ENCODE measurements at places on chromosomes 4 and X.
A peak's percentile ranks its signal among the peaks of the same experiment; 100 is the strongest.

DNA sequence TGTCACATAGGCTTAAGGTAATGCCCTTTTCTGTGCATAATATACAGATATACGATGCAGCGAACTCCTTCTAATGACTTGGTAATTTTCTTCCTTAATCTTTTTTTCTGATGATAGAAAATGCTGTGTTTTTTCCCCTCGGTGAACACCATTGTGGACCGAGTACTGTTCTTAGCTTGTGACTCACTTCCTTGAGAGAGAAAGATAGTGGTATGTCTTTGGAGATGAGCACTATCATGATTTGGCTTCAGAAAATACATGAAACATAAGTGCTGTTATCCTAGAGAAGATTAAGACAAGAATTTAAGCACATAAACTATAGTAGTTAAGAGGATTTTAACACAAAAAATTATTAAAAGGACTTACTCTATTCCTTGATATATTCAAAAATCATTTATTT lies 63.9 kb downstream of the RS1 start:
- no peak for DNase-seq

- DNase-seq = no peak
These were observed 422.2 kb downstream of the GABRG1 start for GRCh38 chr4:45701621-45702020.

DNA sequence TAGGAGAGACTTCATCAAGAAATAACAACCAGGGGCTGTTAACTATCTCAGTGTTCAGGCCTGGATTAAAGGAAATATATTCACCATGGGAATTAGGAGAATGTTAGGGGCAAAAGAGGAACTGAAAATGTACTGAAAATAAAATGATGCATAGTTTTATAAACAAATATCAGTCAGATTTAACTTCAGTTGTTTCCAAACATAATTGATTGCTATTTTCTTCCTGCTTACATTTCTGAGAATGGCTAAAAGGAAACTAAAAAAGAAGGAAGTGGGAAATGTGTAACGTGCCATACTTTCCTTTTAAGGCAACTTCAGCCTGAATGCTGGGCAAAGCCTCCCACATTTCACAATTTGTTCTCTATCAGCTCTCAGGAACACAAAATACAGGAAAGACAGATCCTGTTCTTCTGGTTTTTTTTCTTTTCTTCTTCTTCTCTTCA lies 178.1 kb downstream of the MAML3 start:
- DNase-seq = peak; percentile 24

- no peak for DNase-seq
These were observed 694.2 kb upstream of the TENM3 start for GRCh38 chr4:181548873-181549575.

GRCh38 chrX:103423955-103424638 lies 47.8 kb downstream of the BEX3 start:
- DNase-seq = no peak

DNA sequence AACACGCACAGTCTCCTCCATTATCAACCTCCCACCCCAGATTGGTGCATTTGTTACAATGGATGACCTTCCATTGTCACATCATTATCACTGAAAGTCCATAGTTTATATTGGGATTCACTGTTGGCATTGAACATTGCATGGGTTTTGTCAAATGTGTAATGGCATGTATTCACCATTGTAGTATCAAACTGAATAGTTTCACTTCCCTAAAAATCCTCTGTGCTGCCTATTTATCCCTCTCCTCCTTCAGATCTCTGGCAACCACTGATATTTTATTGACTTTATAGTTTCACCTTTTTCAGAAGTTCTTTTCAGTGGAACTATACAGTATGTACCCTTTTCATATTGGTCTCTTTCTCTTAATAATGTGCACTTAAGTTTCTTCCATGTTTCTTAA lies 1565.4 kb downstream of the PCDH18 start:
- no peak for DNase-seq

- DNase-seq = no peak
These were observed 216.4 kb upstream of the HAND2 start for GRCh38 chr4:173746424-173746823.

GRCh38 chr4:168857546-168858314 lies 152.3 kb downstream of the CBR4 start:
- DNase-seq = no peak

DNA sequence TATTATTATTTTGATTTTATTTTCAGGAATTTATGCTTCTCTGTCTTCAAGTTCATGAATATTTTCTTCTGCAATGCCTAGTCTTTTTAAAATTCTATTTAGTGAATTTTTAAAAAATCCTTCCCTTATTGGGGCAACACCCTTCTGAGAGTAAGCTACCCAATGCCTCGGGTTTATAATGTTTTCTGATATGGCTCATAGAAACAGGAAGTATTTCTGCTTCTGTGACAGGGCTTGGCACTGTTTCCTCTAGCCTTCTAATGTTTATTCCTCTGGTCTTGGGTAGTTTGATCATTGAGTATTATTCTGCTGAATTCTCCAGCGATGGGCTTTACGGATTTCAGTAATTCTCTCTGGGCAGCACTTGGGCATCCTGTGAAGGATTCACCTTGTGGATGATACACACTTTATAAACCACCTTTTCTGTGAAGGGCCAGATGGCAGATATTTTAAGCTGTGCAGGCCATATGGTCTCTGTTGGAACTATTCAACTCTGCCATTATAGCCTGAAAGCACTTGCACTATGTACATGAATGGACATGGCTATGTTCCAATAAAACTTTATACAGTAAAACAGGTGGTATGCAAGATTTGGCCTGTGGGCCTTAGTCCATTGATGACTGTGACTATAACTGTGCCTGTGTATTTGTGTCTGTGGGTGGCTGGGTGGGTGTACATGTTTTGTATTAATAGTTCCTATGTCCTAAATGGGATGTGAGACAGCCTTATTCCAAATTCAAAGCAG lies 95.9 kb upstream of the FAT1 start:
- no peak for DNase-seq

DNA sequence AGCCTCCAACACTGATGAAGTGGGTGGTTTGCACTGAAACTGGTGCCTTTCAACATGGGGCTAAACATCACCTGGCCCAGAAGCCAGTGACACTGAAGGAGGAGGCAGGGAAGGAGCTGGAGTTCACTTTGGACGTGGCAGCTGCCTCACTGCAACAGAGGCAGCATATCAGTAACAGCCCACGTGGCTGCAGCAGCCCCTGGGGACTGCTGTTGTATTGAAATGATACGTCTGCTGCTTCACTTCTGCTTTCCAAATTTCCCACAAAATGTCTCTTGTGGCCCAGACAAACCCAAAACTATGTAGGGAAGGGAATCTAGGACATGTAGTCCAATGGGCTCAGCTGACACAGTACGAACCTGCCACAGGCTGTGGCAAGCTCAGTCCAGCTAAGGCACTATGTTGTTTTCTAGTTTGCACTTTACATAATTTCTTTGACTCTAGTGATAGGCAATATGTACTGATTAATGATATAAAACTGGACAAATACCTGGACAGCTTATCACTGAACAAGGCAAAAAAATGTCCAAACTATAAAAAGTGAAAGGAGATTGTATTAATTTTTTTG lies 84.7 kb upstream of the RAPGEF2 start:
- no peak for DNase-seq

- DNase-seq = no peak
These were observed 126.8 kb downstream of the IRF2 start for GRCh38 chr4:184347251-184348239.

DNA sequence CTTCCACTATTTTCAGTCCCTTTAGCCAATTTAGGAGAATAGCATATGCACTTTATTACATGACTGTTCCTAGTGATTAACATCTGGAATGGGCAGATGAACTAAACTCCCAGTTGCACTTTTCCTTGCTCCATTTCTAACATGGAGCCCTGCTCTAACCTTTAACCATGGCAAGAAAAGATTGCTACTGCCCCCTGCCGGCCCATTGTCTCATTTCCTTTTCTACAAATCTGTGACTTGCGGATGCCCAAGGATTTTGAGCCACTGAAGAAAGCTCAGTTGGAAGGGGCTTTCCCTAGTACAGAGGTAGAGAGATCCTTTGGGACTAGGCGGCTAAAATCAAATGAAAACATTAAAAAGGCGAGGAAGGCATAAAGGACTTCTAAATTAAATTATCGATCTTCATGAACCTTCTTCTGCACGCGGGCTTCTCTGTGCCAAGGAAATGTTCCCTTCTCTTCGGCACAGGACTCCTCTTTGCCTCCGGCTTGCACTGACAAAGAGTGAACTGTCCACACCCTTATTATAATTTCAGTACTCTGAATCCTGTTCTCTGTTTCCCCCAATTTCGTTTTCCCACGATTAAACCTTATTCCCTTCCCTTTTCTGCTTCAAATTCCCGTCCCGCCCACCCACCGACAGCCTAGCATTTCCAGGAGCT lies 577 bp upstream of the GLRA2 start:
- DNase-seq = no peak

DNA sequence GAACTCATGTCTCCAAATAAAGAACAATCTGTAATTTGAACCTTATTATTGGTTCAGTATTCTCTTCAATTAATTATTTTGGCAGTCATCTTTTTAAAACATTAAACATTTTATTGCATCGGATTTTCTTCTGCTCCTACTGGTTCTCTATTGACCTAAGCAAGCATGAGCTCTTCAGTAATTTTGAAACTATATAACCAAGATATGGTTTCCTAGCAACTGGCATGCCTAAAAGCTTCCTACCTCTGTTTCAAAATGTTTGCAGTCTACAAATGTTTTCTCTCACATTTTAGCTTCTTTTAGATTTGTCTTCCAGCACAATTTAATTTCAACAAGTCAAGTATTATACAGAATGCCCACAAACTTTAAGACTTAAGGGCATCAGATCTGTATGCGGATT lies 371.3 kb downstream of the GPM6A start:
- DNase-seq = no peak

DNA sequence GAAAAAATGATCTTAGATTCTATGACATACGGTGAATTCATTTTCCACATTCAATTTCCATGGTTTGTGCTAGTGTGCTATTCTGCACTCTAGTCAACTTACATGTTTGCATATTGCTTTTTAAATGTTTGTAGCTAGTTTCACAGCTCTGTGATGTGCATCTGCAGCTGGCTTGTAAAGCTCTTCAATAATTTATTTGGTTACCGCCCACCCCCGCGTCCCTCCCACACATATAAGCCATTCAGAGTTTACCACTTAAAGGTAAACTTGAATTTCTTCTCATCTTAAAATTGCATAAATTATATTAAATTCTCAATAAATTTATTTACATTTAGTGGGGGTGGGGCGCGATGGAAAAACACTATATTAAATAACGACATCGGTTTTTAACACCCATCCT lies 291 bp upstream of the NBDY start:
- no peak for DNase-seq

- DNase-seq = no peak
These were observed 15.6 kb downstream of the PGK1 start for GRCh38 chrX:78119521-78120227.

GRCh38 chr4:172202480-172203076 lies 389.4 kb downstream of the GALNTL6 start:
- no peak for DNase-seq

DNA sequence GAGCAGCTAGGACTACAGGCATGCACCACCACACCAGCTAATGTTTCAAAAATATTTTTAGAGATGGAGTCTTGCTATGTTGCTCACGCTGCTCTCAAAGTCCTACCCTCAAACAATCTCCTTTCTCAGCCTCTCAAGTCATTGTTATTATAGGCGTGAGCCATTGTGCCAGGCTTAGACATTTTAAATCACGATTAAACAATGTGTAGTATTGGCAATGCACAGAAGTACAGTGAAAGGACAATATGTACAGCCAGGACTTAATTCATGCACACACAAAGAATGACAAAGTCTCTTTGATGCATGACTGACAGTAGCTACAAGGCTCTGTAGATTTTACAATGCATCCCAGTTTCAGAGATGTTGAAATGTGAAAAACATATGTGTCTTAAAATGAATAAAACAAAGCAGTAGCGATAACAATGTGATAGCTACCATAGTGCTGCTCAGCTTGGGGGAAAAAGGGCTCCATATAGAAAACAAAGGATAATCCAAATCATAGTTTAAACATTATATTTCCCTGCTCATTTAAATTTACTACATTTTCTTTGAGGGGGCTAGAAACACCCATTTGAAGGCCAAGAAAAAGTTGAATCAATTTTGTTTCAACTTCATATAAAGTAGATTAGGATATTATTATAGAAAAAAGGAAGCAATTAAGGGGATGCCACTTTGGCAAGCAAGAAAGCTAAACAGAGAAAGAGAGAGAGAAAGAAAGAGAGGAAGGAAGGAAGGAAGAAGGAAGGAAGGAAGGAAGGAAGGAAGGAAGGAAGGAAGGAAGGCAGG lies 272.4 kb upstream of the SMIM31 start:
- no peak for DNase-seq

DNA sequence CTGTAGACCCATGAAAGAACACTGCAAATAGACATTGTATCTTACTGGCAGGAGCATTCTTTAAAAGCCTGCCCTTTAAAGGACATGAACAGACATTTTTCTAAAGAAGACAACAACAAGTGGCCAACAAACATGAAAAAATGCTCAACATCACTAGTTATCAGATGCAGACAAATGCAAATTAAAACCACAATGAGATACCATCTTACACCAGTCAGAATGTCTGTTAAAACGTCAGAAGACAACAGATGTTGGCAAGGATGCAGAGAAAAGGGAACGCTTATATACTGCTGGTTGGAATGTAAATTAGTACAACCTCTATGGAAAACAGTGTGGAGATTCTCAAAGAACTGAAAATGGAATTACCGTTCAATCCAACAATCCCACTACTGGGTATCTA lies 77.2 kb downstream of the ATP10D start:
- no peak for DNase-seq

DNA sequence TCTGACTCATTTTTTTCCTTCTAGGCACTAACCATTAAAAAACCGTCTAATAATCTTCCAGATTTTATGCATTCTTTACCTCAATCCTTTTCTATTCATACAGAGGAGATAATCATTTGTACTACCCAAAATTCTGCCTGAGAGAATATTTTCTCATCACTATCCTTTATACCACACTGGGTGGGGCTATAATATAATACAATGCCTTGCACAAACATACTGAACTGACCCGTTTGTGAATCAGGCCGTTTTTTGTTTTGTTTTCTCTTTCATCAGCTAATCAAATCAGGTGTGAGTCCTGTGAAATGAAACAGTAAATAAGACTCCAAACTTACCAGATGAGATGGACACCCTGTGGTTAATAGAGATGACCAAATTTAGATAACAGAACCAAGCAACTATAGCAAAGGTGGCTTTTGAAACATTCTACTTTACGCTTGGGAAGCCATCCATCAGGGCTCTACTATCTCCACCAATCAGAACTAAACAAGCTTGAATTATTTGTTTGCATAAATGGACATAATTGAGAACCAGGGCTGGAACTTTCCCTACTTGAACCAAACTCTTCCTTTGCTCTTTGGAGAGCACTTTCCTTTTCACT lies 573.0 kb downstream of the GABRG1 start:
- no peak for DNase-seq

DNA sequence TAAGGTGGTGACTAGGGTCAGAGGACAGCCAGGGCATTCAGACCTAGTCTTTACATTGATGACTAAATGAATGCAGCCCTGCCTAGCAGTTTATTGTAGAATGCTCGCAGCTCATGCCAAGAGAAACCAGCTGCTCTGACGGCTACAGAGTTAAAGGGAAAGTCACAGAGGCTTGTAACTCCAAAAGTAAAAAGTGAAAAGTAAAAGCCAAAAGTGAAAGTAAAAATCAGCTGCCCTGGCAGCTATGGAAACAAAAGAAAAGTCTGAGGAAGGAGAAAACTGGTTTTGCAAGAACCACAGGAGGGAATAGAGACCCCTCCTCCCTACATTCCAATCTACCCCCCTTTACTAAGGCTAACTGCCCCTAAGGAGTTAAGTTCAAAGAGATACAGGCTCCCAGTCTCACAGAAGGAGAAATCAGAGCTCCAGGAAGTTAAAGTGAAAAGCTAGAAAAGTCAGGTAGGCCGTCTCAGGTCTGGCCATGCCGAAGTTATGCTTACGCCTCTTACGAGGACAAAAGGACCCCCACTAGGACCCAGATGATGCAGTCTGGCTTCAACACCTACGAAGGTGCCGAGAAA lies 6.0 kb downstream of the GAGE10 start:
- no peak for DNase-seq

Measured in pulmonary artery endothelial cell (primary cell).